ENCODE measurements at places on chromosomes 7 and 10.

GRCh38 chr10:110758898-110759297 is 112.8 kb upstream of the PDCD4 start:
- no peak for DNase-seq

DNA sequence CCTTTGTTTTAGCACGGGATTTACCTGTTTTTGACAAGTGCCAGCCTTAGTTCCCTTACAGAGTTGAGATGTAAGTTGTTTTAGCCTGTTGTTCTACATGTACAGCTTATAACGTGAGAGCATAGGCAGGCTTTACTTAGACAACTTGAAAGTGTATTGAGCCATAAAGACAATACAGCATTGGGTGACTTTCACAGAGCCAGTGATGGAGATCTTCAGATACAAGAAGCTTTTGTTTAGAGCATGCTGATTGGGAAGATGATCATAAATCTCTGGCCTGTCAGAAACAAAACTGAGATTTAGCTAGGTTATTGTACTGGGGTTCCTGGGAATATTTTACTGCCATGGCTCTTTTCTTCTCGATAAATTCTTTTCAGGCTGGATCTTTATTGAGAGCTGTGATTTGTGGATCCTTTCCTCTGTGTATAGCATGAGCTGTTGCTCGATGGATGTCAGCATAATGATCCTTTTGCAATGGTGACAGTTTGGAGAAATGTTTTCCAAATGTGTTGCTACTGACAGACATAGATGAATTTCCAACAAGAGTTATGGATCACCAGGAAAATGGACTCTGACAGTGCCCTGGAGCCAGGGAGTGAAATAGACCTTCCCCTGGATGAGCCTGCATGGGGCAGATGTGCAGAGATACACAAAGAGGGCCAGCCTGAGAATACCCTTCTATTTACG is 30.2 kb downstream of the LHFPL3 start:
- DNase-seq = no peak

DNA sequence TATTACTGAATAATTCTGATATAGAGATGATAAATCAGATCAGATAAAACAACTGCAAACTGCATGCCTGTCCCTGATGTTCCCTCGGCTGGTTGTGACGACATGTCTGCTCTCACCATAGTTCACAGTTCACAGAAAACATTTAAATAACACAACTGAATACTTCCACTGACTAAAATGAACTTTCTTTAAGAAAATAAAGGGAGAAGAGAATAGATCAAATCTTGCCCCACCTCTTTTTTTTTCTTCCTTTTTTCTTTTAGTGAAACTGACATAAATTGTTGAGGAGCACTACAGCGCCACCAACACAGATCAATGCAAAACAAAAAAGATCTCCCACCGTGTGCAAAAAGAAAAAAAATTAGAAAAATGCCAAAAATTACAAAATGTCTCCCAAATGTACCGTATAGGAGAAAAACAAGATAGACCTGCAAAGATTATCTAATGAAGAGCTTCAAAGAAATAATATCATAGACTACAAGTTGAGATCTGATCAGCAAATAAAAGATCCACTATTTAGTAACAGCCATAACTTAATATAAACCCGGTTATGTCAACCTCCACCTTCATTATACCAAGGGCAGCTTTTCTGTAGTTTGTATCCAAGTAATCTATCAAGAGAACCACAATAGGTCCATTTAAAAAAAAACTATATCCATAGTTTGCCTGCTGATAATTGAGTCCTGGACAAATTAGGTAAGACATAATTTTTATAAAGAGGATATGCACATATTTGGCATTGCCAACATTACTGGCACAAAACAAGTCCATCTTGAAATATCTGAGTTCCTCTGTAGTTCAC is 30.7 kb upstream of the EPC1 start:
- no peak for DNase-seq

GRCh38 chr10:78321500-78321899 is 287.8 kb downstream of the RPS24 start:
- DNase-seq = no peak

- no peak for DNase-seq
Observed at GRCh38 chr10:120749856-120750566, 101.2 kb upstream of the WDR11 start.

- DNase-seq = no peak
Observed at GRCh38 chr10:102003541-102003940, 52.4 kb downstream of the ARMH3 start.

DNA sequence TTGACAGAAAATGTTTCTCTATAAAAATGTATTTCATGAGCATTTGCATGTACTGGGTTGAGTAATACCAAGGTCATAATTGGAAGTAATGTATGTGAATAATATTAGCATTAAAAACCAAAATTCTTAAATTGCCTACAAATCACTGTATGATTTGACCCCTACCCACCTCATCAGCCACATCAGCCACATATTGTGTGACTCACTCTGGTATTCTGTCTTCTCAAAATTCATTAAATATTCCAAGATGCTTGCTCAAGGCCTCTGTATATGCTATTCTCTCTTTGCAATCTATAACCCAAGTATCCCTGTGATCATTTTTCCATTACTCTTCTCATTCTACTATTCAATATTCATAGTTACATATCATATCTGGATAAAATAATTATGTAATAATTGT is 21.4 kb downstream of the POT1 start:
- no peak for DNase-seq

DNA sequence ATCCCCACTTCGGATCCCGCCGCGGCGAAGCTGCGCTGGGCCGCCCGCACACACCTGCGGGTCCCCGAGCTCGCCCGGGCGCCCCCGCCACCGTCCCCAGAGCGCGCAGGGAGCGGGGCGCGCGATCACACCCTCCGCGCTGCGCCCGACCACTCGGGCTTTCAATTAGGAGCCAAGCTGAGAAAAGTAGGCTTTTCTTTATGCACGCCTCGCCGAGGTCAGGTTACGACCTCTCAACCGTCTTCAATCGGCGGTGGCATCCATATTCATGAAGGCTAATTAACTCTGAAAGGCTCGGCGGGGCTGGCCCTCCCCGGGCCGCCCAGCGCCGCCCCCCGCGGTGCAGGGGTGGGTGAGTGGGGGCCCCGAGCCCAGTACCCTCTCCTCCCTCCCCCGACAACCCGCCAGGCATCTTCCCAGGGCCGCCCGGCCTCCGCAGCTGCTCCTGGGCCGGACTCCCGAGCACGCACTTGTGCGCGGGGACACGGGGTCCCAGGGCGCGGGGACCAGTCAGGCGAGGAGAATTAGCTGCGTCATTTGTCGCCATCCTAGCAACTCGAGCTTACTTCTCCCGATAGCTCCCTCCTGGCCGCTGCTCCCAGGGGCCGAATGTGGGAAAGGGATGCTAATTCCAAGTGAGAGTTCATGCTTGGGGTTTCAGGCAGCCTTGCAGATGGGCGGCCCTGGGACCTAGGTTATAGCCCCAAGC is 155.5 kb upstream of the LYZL2 start:
- DNase-seq = no peak

- no peak for DNase-seq
Observed at GRCh38 chr7:140261105-140261486, 84.3 kb upstream of the KDM7A start.

GRCh38 chr7:32458025-32458424 is 32.2 kb downstream of the LSM5 start:
- DNase-seq = no peak

GRCh38 chr7:26620352-26620751 is 244.0 kb downstream of the SKAP2 start:
- DNase-seq = peak; percentile 25

GRCh38 chr7:36668750-36669149 is 55.5 kb downstream of the AOAH start:
- no peak for DNase-seq

GRCh38 chr7:24576171-24577025 is 3.1 kb downstream of the PALS2 start:
- DNase-seq = peak; percentile 86

- DNase-seq = no peak
Observed at GRCh38 chr7:13563257-13563656, 426.2 kb downstream of the ETV1 start.

- DNase-seq = no peak
Observed at GRCh38 chr7:41698726-41699125, 4.2 kb downstream of the INHBA start.

All from T47D (cell line).